ENCODE measurements at places on chromosomes 4 and X.

DNA sequence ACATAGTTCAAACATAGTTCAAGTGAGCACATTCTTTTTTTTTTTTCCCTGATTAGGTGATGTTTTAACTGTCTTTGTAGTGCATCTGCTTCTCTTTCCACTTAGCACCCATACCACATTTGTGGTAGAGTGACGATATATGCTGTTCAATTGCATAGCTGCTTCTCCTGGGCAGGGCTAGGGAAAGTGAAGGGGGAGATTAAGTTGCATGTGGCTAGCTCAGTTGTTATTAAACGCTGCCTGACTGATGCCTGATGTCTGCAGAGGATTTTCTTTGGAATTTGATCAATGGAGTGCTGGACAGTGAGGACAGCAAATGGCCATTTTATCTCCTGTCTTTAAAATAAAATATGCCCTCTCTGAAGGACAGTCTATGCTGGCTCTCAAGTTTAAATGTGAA is 63.7 kb downstream of the ANK2 start:
- no peak for DNase-seq

GRCh38 chrX:28586981-28587551 is at the start of gene IL1RAPL1:
TSS of gene IL1RAPL1 (plus strand) at chrX:28587446.
- peak; percentile 63 for DNase-seq

GRCh38 chrX:72305286-72306084 is at the start of gene CITED1:
TSS of gene CITED1 (minus strand) at chrX:72305914. CDS start at chrX:72302869, 3,045 bp downstream.
- DNase-seq = peak; percentile 75

- no peak for DNase-seq
These were observed 99.4 kb upstream of the ATXN3L start for GRCh38 chrX:13419276-13419675.

GRCh38 chr4:141914746-141915145 is 278.4 kb downstream of the IL15 start:
- DNase-seq = no peak

GRCh38 chr4:82780170-82780751 is 18.3 kb downstream of the SCD5 start:
- DNase-seq = peak; percentile 36
